ENCODE measurements at places on chromosomes 1 and 21. TPM values are rescaled to one million over a fixed set of nuclear protein-coding genes. Genes with fewer than 3 reads are reported as not detected.

The ZNF683 gene
- total RNA-seq = 63.9 TPM

The GBP5 gene
- total RNA-seq = 8.6 TPM

The MATN1 gene
- total RNA-seq = 0.55 TPM

The RAP1GAP gene
- 8.4 TPM for total RNA-seq

The NUAK2 gene
- total RNA-seq = 13.4 TPM

The ALPL gene
- total RNA-seq = 22.2 TPM

The SH2D2A gene
- total RNA-seq = 3.1 TPM

The KLHDC7A gene
- total RNA-seq = 0.08 TPM

The GPN2 gene
- total RNA-seq = 19.8 TPM

The ESPN gene
- total RNA-seq = 396 TPM

The GBP3 gene
- 5.3 TPM for total RNA-seq

The KDF1 gene
- 3.8 TPM for total RNA-seq

The DMBX1 gene
- total RNA-seq = 1.7 TPM

The EPHA10 gene
- 55.3 TPM for total RNA-seq

The C1orf94 gene
- total RNA-seq = 17.9 TPM

The ANXA9 gene
- 6.9 TPM for total RNA-seq

The CHI3L1 gene
- 2.0 TPM for total RNA-seq

The ACOT11 gene
- 19.1 TPM for total RNA-seq

The MUTYH gene
- total RNA-seq = 31.5 TPM

The KIAA1614 gene
- total RNA-seq = 3.7 TPM

The SLC30A2 gene
- 0.87 TPM for total RNA-seq

The DNAJC28 gene
- 9.3 TPM for total RNA-seq

The CORT gene
- 0.62 TPM for total RNA-seq

The MFSD2A gene
- 201 TPM for total RNA-seq

The SPATA45 gene
- 14.3 TPM for total RNA-seq

All from testis (tissue), 5 donors.